H54 (cell line): ENCODE measurements at places on chromosomes 4 and X.

DNA sequence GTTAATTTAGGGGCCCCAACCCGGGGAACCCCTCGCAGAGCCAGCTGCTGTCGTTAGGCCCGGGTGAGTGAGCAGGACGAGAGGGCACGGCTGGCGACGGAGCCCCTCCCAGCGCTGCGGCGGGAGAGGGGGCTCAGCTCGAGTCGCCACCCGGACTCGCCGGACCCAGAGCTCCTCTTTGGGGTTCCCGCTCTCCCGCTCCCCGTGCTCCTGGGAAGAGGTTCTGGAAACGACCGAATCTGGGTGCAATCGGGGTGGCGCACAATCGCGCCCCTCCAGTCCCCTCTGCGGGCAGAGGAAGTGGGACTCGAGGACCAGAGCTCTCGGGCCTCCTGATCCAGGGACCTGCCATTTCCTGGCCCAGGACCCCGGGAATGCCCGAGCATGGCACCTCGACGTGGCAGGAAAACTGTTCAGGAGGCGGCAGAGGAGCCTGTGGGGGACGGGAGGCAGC is 37.3 kb upstream of the ARAF start:
- DNase-seq: no peak

DNA sequence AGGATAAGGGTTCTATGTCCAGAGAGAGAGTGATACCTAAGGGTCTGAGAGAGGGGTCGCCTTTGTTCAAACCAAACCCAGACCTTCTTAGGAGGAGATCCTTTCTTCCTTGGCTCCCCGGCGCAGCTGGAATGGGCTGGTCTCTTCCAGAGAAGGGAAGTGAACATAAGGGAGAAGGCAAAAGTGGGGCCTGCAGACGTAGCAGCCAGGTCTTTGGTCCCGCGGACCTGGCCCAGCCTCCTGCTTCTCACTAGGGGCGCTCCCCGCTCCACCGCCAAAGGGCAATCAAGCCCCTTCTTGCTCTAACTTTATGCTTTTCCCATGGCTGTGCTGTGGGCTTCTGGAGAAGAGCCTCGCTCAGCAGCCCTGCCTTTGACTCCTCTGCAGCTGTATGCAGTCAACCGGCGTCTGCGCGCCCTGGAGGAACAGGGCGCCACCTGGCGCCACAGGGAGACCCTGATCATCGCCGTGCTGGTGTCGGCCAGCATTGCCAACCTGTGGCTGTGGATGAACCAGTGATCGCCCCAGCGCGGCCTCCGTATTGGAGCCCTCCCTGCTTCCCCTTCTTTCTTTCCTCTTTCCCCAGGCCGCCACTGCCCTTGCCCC is 6.5 kb downstream of the FATE1 start:
- DNase-seq: no peak

- no peak for DNase-seq
These were observed 22.1 kb upstream of the CEP135 start for GRCh38 chr4:55926610-55927009.

GRCh38 chr4:8577972-8578371 is 2.2 kb upstream of the GPR78 start:
- DNase-seq: no peak

DNA sequence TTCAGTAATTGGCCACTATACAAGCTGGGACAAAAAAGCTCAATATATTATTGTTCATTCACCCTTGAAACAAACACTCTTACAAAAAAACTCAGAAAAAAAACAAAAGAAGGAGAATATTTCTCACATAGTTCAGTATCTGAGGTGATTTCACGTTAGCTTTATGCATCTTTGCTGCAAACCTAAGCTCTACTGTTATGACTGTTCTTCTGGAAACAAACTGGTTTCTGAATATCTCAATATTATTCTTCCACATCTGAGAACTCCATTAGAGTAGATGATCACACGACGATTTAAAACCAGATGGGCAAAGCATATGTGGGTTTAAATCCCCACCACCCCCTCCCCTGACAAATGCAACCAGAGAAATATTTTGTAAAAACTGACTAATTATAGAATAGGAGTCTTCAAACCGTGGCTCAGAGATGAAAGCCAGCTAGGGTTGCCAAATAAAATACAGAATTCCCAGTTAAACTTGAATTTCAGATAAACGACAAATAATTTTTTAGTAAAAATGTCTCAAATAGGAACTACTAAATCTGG is 182.0 kb upstream of the FAM241A start:
- DNase-seq: no peak

DNA sequence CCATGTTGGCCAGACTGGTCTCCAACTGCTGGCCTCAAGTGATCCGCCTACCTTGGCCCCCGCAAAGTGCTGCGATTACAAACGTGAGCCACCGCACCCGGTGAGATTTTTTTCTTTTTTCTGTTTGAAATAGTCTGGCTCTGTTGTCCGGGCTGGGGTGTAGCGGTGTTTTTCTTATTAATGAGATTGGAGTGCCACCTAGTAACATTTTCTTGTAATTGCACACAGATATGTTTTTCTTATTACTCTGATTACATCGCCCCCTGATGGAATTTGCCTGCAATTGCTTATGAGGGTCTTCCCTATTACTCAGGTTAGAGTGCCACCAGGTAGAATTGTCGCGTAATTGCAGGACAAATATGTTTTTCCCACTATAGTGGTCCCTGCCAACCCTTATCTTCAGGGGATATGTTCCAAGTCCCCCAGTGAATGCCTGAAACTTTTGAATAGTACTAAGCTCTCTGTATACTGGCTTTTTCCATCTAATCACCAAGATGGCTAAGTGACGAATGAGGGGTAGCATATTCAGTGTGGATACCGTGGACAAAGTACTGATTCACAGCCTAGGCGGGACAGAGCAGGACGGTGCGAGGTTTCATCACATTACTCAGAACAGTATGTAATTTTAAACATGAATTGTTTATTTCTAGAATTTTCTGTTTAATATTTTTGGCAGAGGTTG is 8.6 kb upstream of the PDHA1 start:
- no peak for DNase-seq

DNA sequence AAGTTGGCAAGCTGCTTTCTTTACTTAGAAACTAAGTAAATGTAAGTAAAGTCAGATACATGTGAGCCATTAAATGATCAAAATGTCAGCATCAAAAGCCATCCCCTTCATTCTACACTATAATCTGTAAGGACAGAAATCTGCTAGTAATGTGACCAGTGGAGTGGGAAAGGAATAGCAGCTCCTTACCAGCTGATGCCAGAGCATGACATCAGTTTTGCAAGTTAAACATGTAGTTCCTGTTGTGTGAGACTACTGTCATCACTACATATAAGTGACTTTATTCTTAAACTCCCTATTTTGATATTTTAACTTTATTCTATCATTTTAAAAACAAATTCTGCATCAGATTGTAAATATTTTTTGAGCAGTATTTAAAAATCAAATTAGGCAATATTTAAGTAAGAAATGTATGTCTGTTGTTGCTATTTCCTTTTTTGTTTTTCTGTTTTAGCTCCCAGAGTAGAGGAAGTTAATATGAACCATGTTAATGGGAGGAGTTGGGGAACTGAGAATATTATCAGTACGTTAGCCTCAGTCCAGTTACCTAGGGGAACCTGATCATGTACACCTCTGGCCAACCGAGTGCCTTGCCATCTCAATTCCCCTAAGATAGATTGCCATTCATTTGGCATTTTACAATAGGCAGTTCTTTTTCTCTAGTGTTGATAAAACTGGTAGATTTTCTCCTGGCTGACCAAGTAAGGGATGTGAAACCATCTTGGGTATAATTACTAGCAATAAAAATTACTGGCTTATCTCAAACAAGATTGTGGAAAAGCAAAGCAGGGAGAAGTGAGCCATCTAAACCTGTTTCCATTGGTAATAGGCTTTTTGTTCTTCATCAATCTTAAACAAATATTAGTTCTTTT is 34.7 kb downstream of the CCNI start:
- no peak for DNase-seq

GRCh38 chrX:148354916-148355315 is 145.5 kb upstream of the AFF2 start:
- no peak for DNase-seq

DNA sequence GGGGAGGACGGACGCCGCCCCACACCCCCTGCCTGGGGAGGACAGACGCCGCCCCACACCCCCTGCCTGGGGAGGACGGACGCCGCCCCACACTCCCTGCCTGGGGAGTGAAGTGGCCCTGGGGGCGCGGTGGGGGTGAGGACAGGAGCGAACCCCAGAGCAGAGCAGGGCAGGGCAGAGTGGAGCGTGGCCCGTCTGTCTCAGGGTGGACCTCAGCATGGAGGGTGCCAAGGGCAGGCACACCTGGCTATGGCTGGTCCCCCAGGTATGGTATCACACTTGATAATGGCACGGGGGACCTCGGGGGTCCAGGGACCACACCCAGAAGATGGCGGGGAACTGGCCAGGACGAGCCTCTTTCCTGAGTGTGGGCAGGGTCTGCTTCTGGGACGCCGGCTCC is 9.6 kb downstream of the LRPAP1 start:
- DNase-seq: no peak

DNA sequence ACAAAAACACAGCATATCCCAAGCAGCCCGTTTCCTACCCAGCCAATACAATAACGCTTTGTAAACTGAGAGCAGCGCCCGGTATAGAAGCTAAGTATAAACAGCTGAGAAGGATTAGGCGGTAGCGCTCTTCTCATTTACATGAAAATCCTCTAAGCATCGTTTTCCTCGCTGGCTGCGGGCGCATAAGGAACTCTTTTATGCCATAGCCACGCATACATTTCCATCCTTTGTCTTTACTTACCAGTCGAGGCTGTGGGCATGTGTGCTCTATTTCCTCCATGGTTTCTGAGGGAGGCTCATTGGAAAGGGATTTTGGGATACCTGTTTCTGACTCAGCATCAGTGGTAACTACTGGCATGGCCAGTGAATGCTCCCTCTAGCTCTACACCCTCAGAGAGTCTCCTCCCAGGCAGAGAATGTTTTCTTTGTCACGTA is 383 bp downstream of the PCYT1B start:
- DNase-seq: no peak

DNA sequence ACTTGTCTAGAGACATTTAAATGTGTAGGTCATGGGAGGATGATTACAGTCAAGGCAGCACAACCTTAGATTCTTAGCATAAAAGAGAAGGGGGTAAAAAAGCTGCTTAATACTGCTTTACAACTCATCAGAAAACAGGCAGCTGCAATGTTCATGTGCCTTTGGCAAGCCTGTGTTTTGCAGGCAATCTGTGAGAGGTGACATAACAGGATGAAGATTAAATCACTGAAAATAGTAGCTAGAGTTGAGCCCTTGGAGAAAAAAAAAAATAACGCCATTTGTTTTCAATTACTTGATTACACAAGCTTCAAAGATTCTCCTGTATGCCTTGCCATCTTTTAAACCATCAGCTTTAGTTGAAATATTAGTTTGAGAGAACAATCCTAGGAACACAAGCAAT is 847.6 kb upstream of the LCORL start:
- no peak for DNase-seq

GRCh38 chr4:165926307-165926706 is 53.3 kb downstream of the TLL1 start:
- no peak for DNase-seq

DNA sequence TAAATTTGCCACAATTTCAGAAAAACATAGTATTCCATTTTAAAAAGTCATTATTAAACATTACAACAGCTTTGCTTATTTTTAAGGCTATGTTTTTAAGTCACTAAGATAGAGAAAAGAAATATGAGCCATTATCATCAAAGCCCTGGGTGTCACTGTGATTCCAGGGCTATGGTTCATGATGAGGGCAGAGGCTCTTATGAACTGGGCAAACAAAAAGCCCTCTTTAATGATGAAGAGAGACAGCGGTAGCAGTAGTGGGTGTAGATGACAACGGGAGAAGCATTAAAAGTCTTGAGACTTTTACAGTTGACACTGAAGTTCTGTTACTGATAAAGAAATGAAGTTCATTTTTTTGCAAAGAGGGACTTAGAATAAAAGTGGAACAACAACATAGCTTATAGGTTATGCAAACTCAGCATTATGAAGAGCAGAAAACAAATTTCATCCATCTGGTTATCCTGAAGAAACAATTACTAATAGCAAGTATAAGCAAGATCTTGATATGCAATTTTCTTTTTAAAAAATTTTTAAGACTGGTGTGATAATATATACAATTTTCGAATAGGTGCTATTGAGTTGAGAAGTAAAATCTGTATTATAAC is 202.7 kb upstream of the ETNPPL start:
- no peak for DNase-seq

GRCh38 chrX:134654398-134655012 is 3.8 kb downstream of the PLAC1 start:
- no peak for DNase-seq

DNA sequence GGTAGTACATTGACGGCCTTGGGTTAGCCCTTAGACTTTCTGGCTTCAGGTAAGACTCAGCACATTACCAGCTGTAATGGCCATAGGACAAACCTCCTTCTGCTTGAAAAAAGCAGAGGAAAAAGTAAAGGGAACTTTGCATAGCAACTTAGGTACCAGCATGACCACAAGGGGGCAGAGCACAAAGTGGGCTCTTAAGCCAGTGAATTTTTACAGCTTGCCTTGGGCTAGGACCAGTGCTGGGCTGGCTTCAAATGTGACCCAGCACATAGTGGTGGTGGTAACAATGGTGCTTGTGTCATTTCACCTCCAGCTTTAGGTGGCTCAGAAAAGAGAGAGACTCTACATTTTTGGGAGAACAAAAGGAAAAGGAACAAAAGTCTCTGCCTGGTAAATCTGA is 66.1 kb downstream of the KLHL4 start:
- no peak for DNase-seq

- DNase-seq: no peak
These were observed 101.8 kb upstream of the VEGFC start for GRCh38 chr4:176894498-176894897.

GRCh38 chrX:973010-973632 is 239.3 kb downstream of the CRLF2 start:
- DNase-seq: no peak

DNA sequence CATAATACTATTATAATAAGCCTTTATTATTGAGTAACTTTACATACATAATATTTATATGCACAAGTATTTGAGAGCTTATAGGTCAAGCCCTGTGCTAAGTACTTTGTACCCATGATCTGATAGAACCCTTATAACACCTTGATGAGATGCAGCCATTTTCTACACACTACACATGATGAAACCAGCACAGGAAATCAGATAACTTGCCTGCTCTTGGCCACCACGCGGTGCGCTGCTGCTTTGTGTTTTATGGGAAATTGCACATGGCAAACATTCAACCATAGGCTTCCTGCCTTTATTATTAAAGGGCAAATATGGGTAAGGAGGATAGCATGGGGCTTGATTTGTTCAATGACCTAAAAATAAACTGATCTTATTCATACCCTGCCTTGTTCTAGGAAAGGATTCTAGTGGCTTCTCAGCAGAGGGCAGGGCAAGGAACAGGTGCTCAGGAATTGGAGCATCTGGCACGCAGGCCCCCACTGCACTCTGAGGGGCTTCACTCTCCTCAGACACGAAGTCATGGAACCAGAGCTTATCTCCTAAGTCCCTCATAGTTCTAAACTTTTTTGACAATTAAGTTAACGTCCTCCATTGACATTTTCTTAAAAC is 31.6 kb upstream of the NAP1L5 start:
- no peak for DNase-seq
